ENCODE measurements at places on chromosomes 16 and 17.

DNA sequence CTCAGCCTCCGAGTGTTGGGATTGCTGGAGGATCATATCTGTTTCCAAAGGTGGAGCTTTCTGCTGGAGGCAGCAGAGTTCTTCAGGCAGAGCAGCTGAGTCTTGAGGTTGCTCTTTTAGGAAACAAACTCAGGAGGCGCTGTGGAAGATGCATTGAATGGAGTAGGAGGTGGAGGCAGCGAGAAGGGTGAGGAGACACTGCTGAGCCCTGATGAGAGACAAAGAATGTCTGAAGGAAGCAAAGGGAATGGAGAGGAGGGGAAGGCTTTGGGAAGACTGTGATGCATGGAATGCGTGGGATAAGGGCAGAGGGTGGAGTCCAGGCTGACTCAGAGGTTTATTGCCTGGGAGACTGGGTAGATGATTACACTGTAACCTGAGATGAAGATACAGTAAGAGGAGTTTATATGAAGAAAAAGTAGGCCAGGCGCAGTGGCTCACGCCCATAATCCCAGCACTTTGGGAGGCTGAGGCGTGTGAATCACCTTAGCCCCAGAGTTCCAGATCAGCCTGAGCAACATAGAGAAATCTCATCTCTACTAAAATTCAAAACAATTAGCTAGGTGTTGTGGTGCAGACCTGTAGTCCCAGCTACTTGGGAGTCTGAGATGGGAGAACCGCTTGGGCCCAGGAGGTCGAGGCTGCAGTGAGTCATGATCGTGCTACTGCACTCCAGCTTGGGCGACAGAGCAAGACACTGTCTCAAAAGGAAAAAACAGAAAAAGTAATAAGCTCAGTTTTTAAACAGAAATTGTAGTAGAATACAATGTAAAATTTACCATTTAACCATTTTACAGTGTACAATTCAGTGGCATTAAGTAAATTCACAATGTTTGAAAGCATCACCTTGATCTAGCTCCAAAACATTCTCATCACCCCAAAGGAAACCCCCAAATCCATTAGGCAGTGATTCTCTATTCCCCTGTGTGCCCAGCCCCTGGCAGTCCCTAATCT lies 17.8 kb upstream of the TMEM219 start:
- DNase-seq = no peak

DNA sequence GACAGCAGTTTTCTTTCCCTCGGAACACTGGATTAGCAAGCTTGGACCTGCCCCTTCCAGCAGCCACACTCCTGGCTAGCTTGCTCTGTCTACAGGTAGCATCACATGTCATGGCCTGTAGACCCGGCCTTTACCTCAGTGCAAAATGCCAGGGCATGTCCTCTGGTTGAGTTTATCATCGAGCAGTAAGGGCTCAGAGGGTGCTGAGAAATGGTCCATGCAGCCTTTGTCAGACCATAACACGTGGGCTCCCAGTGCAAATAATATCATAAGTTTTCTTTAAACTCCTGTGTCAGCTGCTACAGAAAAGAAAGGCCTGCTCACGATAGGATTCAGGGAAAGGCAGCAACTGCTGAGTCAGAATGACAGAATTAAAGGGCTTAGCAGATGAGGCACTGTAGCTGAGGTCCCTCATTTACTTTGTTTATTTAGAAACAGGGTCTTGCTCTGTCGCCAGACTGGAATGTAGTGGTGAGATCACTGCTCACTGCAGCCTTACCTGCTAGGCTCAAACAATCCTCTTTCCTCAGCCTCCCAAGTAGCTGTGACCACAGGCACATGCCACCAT lies 8.0 kb upstream of the GNA13 start:
- no peak for DNase-seq

DNA sequence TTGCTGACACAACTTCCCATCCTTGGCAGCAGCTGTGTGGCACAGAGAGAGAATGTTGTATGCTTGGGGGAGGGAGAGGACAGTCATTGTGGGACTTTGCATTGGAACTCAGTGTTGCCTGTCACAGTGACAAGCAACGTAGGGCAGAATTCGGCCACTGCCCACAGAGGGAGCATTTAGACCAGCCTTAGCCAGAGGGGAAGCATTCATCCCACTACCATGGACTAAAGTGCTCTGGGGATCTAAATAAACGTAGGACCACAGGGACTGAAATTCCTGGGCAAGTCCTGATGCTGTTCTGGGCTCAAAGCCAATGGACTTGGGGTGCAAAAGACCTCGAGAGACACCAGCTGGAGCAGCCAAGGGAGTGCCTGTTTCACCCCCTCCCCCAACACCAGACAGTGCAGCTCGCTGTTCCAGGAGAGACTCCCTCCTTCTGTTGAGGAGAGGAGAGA lies 44.9 kb downstream of the ABCA8 start:
- DNase-seq = no peak

DNA sequence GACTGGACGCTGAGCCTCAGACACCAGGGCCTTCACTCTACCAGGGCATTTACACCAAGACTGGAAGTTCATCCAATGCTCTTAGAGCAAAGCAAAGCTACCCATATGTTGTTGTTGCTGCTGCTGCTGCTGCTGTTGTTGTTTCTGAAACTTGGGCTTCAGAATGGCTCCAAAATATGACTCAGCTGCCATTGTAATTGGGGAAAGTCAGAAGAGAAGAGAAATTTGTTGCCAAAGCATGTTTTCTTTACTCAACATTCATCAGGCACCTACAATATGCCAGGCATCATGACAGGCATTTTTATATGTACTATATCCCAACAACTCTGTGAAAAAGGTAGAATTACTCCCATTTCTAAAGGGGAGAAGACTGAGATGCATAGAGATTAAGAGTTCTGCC lies 11.9 kb downstream of the KRT32 start:
- no peak for DNase-seq

DNA sequence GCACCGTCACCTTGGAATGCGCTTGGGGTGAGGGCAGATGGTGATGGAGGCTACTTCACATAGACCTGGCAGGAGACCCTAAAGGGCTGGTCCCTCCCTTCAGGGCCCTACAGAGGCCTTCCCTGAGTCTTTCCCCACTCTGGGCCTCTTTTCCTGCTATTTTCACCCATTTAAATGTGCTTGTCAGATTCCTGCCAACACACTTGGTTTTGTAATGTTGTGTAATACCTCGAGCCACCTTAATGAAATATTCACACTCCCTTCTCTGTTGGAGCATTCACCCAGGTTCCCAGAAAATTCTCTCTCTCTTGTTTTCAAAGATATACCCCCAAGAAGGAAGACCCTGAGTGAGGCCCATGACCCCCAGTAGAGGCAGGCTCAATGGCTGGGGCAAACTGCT lies 456.6 kb upstream of the DYNLRB2 start:
- DNase-seq = no peak
